Omental fat pad (tissue), 4 donors: ENCODE measurements at places on chromosomes 12 and 14.

- no peak for DNase-seq
Observed at GRCh38 chr14:22296722-22297121, 292.3 kb downstream of the DAD1 start.

DNA sequence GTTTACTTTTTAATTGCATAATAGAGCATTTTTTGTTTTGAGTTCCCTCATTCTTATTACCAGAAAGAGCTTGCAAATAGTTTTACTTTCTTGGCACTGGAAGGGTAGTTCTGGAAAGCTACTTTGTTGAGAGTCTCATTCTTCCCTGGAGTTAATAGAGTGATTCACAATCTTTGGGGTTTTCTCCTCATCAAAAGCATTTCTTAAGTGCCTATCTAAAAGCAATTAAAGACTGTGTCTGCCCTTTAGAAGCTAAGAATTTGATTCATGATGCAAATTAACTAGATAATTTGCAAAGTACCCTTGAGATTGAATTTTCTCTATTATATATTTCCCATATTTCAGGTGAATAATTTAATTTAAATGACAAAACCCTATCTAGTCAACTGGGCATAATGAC is 8.1 kb upstream of the BMAL2 start:
- no peak for DNase-seq

DNA sequence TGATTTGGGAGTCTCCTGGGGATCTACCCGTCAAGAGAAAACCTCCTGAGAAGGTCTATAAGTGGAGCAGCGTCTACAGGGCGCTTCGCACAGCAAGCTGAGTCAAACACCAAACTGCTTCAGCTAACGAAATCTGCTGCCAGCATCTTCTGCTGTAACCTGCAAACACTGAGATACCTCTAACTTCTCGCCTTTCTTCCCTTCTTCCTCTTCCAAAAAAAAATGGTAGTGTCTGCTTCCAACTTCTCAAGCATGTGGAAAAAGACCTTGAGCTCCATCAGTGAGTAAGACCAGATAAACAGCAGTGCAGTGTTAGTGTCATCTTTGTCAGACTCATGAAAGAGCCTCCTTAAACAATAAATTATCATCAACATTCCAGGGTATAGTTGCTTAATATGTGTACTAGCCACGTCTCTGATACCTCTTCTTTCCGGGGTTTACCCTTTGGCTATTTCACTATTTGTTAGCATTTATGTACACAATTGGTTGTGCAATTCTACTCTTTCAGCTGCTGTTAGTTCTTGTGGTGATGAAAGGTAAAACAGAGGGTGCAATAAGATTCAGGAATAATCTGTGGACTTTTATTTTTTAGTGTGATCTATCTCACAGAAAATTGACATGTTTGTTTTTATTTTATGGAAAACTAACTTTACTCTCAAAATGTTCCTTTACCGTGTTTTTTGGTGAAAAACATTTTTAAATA is 81.6 kb downstream of the LLPH start:
- DNase-seq, result no peak

- DNase-seq, result no peak
Observed at GRCh38 chr12:124698211-124698997, 131.0 kb upstream of the NCOR2 start.

- no peak for DNase-seq
Observed at GRCh38 chr12:101957252-101957959, 80.0 kb downstream of the DRAM1 start.

DNA sequence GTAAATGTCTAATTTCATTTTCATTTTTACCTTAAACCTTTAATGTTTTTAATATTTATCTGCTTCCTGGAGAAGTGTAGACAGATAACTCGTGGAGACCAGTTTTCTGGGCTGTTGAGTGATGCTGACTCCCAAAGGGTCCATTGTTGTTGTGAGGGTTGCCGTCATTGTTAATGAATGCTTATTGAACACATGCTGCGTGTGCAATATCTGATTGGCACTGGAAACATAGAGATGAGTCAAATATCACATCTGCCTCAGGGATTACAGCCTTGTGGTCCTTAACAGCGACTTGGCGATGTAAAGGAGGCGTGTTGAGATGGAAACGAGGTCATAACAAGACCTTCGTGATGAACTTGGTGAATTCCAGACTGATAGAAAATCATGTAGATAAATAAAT is 85.9 kb downstream of the FBXW8 start:
- DNase-seq, result no peak

DNA sequence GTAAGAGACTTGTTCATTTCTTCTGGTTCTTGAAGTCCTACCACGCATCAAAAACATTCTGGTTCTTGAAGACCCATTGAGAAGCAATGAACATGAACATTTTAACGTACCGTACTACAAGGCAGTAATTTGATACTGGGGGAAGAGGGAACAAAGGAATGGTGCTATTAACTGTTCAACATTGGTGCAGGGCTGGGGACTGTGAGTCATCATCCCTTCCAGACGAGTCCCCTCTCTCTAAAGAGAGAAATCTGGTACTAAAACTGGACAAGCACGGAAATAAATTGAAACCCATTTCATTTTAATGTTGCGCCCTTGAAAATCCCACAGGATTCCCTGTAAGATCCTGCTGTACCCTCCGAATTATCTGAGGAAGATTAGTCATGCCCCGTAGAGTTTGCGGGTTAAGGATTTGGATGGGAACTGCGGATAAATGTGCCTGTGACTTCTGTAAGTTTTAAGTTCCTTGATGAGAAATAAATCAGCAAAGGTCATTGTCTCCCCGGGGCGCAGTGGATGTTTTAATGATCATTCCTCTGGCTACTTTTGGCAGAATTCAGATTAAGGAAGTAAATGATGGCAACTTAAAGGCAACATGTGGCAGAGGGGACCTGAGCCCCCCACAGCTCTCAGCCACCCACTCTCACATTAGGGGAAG is 78.6 kb downstream of the KCNK13 start:
- no peak for DNase-seq

- no peak for DNase-seq
Observed at GRCh38 chr12:76946446-76946845, 67.6 kb upstream of the CSRP2 start.
